ENCODE measurements at places on chromosomes 3 and 15.
A peak's percentile ranks its signal among the peaks of the same experiment; 100 is the strongest.

DNA sequence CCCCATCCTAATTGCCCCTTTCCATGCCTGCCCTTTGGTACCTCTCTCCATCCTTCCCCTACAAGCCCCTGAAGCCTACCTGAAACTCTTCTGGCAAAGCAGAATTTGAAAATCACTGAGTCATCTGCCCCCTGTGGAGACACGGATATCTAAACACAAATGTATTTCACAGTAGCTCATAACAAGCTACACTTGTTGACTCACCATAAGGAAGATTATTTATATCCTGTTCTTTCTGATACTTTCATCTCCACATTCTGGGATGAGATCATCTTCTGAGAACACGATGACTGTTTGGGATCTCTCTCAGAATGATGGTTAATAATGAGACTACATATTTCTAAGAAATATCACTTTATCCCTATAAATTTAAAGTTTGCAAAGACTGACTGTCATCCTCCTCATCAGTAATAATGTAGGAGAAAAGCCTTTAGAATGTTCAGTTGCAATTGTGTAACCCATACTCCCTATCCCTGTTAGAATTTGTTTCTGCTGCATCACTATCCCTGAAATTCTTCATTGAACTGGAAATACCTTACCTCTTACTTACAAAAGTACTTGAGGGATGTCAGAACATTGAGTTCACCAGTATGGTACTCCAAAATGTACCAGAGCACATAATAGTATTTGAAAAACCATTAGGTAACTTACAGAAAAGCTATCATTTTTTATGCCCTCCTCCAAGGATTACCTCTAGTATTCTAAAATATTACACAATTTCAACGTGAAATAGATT, 116.1 kb upstream of the IL12A start:
- DNase-seq = peak; percentile 59

DNA sequence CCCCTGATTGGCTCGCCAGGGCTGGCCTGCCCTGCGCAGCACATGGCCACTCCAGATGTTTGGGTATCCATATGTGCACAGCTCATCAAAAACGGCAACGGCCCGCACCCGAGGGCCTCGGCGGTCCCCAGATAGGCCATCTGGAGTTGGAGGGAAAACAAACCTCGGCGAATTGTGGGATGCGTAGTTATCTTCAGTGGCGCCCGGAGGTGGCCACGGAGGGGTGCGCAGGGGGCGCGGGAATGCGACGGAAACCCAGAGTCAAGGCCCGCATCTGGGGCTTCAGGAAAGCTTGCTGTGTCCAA, 156.5 kb downstream of the TLE3 start:
- DNase-seq = no peak

DNA sequence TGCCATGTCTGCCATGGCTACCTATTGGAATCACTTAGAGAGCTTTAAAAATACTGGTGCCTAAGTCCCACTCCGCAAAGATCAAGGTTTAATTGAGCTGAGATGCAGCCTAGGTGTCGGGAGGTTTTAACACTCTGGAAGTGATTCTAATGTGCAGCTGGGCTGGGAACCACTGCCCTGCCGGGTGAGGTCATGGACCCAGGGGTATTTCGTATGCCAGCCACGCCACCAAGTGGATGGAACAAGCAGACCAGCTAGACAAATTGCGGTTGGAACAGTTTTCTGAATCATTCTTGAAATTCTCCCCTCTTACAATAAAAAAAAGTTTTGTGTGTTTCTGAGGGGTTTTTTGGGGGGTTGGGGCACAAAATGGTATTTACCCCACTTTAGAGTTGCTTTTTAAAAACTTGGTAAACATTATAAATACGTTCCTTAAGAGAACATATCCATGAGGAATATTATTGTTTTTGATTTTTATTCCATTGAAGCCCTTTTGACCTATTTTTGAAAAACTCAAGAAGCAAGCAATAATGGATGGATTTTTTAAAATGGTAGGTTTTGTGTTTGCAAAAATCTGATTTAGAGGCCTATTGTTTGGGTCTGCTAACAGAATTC, 66.2 kb upstream of the CSTA start:
- DNase-seq = no peak

GRCh38 chr3:105537371-105538080, 170.8 kb downstream of the ALCAM start:
- DNase-seq = no peak

GRCh38 chr3:126895178-126896066, 87.5 kb upstream of the PLXNA1 start:
- DNase-seq = no peak

- no peak for DNase-seq
Observed at GRCh38 chr3:64074060-64074459, 50.8 kb upstream of the PSMD6 start.

DNA sequence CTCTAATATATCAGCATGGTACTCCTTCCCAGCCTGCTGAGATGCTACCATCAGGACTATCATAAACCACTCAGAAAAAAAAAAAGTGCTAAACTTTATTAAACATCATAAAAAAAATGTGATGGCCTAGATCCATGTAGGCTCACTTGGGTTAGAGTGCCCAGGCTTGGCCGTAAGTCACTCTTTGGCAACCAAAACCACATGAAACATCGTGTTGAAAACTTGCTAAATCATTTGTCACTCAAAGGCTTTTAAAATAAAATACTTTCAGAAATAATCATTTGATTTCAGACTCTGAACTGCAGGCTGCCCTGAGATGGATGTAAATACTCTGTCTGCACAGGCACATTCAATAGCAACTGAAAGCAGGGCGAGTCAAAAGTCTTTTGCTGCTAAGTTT, 78.4 kb upstream of the WNT5A start:
- DNase-seq = no peak

GRCh38 chr3:105473521-105474223, 107.0 kb downstream of the ALCAM start:
- DNase-seq = peak; percentile 22

- DNase-seq = no peak
Observed at GRCh38 chr3:56788521-56788920, 13.2 kb downstream of the ARHGEF3 start.

- no peak for DNase-seq
Observed at GRCh38 chr3:81462921-81463320, 298.5 kb downstream of the GBE1 start.

- no peak for DNase-seq
Observed at GRCh38 chr3:11826628-11827265, 19.9 kb downstream of the TAMM41 start.

DNA sequence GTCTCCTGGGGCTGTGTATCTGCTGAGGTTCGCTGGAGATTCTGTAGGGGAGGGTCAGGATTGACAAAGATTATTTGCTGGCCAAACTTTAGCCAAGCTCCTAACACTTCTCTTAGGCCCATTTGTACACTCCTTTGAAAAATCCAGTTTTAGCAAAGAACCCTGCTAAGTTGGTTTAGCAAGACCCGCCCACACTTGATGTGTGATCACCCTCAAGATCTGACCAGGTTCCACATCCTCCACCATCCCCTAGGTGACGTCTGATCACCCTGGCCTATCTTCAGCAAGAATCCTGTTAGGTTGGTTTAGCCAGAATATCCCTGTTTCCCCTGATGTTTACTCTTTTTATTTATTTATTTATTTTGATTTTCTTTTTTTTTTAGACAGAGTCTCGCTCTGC, 14.8 kb upstream of the SLC35G2 start:
- DNase-seq = no peak

DNA sequence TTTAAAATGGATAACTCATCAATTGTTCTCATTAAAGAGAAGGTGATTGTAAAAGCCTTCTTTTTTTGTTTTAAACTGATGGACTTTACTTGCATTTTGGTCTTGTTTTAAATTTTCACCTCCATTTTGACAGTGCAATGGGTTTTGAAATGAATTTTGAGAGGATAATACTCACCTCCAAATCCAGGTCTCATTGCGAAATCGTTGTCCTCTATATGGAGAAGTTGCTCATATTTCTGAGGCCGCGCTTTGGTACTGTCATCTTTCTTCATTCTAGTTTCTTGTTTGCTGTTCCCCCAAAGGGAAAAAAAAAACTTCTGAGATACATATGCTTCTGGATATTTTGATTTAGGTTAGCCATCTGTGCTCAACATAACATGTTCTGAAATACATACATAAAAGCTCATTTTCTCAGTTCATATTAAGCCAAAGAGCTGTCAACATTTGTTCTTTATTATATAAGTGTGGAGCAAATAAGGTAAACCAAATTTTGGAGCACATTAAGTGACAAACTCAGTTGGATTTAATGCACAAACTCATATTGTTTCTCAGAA, 9.6 kb downstream of the GABRR3 start:
- DNase-seq = no peak

- DNase-seq = no peak
Observed at GRCh38 chr3:13414040-13414729, 5.9 kb downstream of the NUP210 start.

DNA sequence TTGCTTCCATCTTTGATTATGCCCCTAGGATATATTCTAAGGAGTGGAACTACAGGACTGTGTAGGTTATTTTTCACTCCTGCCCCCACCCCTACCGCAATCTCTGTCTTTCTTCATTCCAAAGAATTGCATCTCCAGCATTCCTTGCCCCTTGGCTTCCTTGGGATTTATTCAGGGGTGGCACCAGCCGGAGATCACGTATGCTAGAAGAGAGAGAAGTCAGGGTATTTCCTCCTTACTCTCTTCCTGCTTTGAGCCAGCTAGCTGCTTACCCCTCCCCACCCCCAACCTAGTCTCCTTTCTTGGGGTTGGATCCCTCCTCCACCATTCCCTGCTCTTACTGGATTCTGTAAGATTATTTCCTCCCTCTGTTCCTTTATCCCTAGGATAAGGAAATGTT, 35.0 kb upstream of the DENND4A start:
- DNase-seq = no peak

DNA sequence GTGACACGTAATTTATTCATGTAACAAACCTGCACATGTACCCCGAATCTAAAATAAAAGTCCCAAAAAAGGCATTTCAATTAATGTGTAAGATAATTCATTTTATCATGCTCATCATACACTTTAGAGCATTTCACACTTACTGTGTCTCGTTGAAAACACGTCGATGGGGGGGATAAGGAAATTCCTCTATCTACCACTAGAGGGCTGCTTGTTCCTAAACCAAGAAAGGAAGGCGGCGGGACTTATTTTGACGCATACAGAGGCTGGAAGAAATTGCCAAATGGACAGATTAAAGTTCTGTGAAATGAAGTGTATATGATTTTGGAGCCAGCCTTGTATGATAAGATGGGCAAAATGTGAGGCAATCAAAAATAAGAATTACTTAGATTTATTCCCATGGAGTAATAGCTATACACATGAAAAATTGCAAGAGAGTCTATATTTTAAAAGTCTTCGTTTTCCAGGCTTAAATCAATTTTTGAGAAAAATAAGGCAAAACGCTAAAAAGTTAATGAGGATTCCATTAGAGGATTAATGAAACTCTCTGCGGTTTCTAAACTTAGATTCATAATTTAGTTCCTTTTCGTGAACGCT, 346.8 kb downstream of the CNTN3 start:
- peak; percentile 1 for DNase-seq

GRCh38 chr15:67524235-67524634, 3.3 kb downstream of the C15orf61 start:
- DNase-seq = no peak

DNA sequence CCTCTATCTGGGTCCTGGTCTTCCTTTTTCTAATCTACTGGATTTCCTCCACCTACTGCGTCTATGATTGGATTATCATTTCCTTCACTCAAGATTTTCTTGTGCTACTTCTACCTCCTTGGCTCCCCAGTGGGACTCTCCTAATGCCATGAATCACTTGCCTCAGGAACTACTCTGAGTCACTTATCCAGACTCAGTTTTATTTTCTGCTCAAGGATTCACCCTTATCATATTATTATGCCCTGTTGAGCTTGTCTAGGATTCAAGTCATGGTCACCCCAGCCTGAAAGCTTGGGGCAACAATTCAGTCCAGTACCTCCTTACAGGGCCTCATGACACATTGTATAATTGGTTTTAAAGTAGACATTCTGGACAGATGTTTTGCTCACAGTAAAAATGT, 968.1 kb downstream of the ROBO1 start:
- no peak for DNase-seq
